ENCODE measurements at places on chromosomes 2 and 18. TPM values are rescaled to one million over a fixed set of nuclear protein-coding genes. Genes with fewer than 3 reads are reported as not detected.

Gene FNDC4
- total RNA-seq = 5.3 TPM

Gene LOXHD1
- not detected for total RNA-seq

Gene DSG2
- total RNA-seq = 58.8 TPM

Gene MC2R
- not detected for total RNA-seq

Gene TNFRSF11A
- total RNA-seq = 7.6 TPM

Gene DSC3
- total RNA-seq = 2.2 TPM

Gene PDE11A
- 0.47 TPM for total RNA-seq

Gene IL1A
- total RNA-seq = 0.16 TPM
